ENCODE measurements at places on chromosomes 2 and 18.

- peak; percentile 15 for DNase-seq
Observed at GRCh38 chr18:34809451-34810072, 99.5 kb downstream of the DTNA start.

DNA sequence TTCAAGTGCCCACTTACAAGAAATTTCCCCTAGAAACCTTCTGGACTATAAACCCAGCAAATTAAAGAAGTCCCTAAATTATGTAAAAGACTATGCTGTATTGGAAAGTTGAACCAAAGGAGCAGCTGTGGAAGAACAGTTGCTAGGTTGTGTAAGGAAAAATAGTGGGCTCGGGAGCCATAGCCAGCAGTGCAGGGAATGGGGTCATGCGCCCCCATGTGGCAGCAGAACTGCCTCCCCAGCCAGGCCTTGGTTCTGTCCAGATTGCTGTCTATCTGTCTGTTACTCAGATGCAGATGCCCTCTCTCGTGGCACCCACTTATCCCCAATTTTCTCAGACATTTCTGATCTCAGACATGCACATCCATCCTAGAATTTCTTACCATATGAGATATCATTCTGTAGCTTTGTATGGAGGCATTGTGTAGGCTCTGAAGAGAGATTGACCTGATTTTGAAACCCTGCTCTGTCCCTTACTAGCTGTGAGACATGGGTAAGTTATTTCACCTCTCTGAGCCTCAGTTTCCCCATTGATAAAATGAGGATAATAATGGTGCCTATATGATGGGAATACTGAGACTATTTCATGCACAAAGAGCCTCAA is 258.3 kb downstream of the SS18 start:
- DNase-seq = peak; percentile 15

- DNase-seq = no peak
Observed at GRCh38 chr2:10613263-10613662, 76.5 kb downstream of the NOL10 start.

GRCh38 chr2:205462681-205463345 is 219.5 kb upstream of the NRP2 start:
- DNase-seq = no peak

DNA sequence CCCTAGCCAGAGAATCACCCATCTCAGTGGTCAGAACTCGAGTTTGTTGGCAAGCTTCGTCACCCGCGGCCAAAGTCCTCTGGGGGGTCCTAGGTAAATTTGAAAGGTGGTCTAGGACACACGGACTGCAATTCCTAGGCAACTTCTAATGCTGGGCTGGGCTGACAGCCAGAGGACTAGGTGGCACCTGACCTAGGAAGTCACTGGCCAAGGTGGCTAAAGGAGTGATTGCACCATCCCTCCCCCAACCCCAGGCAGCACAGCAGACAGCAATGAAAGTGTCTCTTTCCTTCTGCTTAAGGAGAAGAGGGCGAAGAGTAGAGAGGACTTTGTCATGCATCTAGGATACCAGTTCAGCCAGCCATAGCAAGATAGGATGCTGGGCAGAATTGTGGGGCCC is 110.9 kb downstream of the CABYR start:
- no peak for DNase-seq

- peak; percentile 72 for DNase-seq
Observed at GRCh38 chr2:179273461-179273962, 8.9 kb upstream of the SESTD1 start.

GRCh38 chr2:98110741-98111140 is 23.8 kb downstream of the VWA3B start:
- no peak for DNase-seq

DNA sequence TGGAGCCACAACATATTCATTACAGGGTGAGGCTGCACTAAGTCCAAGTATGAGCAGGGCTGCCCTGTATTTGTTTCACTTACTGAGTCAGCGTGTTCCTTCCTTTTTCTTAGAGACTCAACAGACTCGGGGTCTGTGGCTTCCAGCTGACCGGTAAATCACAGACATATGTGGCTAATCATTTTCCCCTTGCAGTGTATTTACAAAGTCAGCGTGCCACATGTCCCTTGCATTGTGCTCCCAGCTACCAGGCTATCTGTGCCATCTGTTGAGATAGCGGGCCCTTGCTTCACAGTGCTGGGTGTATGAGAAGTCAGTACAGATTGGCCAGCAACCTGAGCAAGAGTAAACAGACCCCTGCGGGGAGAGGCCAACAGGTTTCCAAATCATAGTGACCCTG is 254.3 kb downstream of the LRRTM1 start:
- peak; percentile 3 for DNase-seq

- no peak for DNase-seq
Observed at GRCh38 chr18:22005191-22005841, 164.1 kb upstream of the GATA6 start.

DNA sequence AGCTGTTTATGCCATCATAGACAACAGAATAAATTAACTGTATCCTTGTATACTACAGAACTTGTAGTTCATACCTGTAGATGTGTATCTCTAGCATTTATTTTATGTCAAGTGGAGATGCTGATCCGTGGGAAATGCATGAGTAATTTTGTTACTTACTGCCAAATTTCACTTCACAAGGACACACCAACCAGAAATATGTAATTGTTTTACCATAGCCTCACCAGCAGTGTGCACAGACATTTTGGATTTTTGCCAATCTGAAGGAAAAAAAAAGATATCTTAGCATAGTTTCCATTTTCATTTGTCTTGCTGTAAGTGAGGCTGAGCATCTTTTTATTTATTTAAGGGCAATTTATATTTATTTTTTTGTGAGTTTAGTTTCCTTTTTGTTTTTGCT is 265.1 kb upstream of the OSR1 start:
- no peak for DNase-seq

DNA sequence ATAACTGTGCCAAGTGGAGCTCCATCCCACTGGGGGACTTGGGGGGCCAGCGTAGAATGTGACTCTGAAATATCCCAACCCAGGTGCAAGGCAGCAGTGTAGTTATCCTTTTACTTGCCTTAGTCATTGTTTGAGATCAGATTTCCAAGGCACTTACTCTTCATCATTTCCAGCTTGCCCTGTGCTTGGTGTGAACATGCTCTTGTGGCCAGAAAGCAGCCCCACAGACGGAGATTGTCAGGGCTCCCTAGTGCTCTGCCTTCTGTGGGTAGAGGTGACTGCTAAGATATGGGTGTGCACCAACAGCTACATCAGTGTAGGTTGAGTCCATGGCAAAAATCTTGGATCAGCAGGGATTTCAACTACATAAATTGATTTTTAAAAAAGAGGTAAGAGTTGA is 2010.0 kb upstream of the PIK3C3 start:
- no peak for DNase-seq

GRCh38 chr2:12173271-12173942 is 427.0 kb downstream of the LPIN1 start:
- no peak for DNase-seq

- DNase-seq = no peak
Observed at GRCh38 chr2:152594022-152594766, 123.1 kb downstream of the PRPF40A start.

- DNase-seq = no peak
Observed at GRCh38 chr2:20781656-20782265, 41.1 kb downstream of the LDAH start.

- DNase-seq = no peak
Observed at GRCh38 chr2:26655611-26656195, 14.5 kb upstream of the CIB4 start.

DNA sequence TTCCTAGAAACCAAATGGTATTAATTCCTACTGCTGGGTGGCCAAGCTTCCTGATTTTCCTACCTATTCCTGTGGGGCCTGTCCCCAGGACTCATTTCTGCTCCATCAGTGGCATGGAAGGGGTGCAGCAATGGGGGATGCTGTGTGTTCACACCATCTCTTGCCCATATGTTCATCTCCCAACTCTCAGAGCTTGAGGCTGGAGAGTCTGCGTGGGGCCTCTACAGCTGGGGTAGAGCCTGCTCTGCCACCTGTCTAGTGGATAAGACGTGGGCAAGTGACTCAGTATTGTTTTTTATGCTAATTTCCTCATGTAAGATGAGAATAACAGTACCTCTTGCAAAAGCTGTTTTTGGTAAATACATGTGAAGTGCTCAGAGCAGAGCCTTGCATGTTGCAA is 149.8 kb downstream of the ACTR3 start:
- no peak for DNase-seq

DNA sequence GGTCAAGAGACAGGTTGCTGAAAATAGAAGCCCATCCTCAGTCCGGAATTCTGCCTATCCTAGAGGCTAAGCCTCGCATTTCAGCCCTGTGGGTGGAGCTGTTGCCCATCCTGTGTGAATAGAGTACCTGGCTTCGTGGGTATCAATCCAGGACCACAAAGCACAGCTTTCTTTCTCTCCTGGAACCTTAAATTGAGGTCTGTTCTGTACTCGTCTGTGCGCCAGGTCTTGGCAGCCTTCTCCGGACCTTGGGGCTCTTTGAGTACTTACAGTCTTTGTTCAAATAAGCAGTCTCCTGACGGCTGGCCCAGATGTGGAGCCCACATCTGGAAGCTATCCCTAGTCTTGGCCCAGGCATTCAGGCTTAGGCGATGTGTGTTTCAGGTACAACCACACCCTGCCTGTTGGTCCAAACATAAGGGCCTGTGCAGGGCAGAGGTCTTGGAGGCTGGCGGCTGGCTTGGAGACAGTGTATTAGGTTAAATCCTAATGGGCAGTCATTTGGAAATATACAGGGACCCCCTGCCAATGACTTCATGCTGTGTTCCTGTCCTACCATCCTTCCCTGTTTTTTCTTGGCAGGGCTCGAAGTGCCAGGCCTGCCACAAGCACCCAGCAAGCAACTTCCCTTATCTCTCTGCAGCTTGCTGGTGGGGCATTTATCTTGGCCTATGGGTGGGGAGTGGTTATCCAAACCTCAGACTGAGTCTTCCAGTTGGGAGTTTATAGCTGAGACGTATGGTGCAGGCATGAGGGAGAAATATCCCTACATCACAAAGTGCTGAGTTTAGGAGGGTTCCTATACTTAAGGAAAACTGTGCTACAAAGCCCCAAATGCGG is 294.1 kb downstream of the BCL2 start:
- peak; percentile 61 for DNase-seq

DNA sequence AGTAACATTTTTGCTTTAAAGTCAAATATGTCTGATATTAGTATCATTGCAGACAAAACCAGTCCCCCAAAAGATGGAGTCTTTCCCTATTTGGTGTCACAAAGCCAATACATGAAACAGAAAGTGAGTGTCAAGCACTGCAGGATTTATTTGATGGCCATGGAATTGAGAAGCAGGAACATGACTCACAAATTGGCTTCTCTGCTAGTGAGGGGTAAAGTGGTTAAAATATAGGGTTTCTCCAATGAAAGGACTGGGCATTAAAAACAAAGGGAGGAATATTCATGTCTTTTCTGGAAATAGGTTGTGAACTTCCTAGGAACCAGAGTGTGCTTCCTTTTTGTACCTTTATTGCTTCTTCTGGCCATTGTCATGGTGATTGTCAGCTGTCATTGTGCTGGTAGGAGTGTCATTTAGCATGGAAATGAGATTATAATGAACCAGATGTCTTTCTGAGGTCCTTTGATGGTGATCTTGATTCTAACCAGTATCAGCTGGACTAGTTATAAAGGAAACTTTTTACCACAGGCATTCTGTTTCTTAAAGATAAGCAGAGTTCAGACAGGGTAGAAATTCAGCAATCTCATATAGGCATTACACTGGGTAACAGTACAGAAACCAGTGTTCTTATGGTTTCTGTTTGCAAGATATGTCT is 4.1 kb downstream of the REG1B start:
- no peak for DNase-seq

DNA sequence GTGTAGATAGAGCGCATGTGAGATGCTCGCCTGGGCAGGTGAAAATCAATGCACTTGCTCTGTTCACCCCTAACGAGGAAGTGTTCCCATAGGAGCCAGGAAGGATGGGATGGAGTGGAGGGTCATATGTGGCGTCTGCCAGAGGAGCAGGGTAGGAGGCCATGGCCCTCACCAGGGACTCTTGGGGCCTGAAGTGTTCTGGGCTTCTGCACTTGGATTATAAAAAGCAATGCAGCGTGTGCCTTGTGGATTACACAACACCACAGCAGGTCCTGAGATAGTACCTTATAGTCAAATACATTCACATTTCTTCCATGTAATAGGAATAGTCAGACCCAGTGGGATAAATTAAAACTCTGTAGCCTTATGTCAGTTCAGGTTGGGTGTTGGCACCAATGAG is 100.1 kb downstream of the CABLES1 start:
- no peak for DNase-seq

- no peak for DNase-seq
Observed at GRCh38 chr2:16104949-16105668, 164.8 kb downstream of the MYCN start.

- DNase-seq = no peak
Observed at GRCh38 chr2:108404784-108405397, 27.1 kb downstream of the SULT1C4 start.

- DNase-seq = no peak
Observed at GRCh38 chr2:169091256-169091655, 21.9 kb downstream of the DHRS9 start.

DNA sequence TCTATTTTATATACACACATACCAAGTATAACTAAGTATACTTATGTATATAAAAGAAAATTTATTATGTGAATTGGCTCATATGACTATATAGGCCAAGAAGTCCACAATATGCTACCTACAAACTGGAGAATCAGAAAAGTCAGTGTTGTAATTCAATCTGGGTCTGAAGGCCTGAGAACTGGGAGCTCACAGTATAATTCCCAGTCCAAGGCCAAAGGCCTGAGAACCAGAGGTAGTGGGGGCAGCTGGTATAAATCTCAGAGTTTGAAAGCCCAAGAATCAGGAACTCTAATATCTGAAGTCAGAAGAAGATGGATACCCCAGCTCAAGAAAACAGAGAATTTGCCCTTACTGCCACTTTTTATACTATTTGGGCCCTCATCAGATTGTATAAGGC is 38.9 kb upstream of the TFPI start:
- no peak for DNase-seq

DNA sequence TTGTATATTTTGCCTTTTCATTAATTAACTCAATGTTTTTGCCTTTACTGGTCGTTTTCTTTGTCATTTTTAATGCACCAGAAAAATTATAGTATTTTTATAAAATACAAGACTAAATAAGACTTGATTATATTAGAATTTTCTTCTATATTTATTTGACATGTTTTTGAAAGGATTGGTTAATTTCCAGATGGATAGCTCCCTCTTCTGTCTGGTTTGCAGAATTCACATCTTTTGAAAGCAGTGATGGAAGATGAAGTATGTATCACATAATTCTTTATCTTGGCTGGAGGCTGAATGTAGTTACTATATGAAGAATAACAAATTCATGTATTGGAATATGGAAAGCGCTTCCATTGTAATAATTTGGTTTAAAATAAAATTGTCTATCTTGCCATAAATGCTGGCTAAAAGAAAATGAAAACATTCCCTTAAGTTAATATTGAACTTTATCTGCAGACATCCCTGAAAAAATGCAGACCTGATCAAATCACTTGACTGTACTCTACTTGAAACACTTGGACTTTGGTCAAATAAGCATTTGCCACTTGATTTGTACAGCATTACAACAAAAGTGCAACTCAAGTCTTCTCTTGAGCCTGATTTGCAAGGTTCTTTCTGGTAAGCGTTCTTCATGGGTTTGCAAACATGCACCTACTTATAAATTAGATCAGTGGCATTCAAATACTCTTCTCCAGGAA is 86.3 kb upstream of the EFEMP1 start:
- peak; percentile 71 for DNase-seq

GRCh38 chr2:69221960-69222751 is 164.9 kb downstream of the GFPT1 start:
- DNase-seq = no peak
